ENCODE measurements at places on chromosomes 6 and 20.

- DNase-seq: no peak
These were observed 52.6 kb downstream of the GPR63 start for GRCh38 chr6:96784650-96785049.

GRCh38 chr6:33880766-33881165 is 77.0 kb upstream of the MLN start:
- DNase-seq: peak; percentile 18

DNA sequence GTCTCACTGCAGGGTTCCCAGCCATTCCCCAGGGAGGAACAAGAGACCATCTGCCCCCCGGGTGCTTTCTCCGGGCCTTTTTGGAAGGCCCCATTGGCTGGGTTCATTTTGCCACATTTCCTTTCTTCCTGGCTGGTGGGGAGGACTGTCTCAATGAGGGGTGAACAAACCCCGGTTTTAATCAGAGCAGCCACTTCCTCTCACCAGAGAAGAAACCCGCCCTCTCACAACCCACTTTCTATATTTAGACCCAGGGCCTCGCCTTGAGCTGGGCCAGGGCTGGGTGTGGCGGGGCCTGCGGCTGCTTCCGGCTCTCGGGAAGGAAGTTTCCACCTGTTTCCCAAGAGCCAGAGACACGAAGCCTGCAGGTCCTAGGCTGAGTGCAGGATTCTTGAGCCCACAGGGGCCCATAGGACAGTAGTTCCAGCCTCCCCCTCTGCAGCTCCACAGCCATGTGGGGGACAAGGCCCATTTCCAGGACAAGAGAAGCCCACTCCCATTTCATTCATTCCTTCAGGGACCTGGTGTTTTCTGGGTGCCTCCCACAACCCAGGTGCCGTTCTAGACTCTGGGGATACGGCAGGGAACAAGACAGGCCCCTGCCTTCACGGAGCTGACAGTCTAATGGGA is 41.8 kb downstream of the RBM38 start:
- peak; percentile 21 for DNase-seq

DNA sequence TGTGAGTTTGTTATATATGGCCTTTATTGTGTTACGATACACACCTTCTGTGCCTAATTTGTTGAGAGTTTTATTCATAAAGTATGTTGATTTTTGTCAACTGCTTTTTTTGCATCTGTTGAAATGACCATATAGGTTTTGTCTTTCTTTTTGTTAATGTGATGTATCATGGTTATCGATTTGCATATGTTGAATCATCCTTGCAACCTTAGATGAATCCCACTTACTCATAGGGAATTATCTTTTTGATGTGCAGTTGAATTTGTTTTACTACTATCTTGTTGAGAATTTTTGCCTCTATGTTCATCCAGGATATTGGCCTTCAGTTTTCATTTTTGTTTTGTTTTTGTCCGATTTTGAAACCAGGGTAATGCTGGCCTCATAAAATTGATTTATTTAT is 45.7 kb upstream of the TPD52L1 start:
- peak; percentile 48 for DNase-seq

DNA sequence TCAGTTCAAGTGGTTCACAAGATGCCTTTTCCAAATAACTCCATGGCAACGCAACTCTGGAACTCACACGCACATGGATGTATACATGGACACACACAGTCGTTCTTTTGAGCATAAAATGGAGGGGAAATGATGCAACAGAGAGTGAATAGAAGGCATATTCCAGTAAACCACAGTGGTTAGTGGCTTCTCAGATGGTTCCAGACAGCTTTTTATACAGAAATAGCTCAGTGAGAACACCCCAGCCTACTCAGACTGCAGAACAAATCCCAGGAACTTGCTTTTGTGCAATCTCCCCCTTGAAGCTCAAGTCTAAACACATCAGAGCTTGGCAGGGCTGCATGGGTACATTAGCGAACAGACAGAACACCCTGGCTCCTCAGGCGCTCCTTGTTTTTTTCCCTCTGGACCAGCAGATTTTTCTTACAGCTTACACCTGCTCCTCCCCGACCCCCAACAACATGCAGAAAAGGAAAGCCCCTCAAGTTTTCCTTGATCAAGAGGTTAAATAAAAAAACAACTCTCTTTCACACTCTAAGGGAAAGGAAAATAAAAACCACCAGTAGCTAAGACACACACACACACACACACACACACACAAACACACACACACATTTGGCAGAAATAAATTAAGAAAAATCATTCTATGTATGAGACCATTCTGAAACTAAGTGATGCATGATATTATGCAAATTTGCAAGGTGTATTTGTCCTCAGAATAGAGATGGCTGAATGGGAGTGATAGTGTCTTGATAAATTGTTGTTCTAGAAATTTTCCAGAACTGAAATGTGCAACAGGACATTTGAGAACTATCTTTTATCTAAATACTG is 51.2 kb upstream of the RANBP9 start:
- DNase-seq: peak; percentile 94

DNA sequence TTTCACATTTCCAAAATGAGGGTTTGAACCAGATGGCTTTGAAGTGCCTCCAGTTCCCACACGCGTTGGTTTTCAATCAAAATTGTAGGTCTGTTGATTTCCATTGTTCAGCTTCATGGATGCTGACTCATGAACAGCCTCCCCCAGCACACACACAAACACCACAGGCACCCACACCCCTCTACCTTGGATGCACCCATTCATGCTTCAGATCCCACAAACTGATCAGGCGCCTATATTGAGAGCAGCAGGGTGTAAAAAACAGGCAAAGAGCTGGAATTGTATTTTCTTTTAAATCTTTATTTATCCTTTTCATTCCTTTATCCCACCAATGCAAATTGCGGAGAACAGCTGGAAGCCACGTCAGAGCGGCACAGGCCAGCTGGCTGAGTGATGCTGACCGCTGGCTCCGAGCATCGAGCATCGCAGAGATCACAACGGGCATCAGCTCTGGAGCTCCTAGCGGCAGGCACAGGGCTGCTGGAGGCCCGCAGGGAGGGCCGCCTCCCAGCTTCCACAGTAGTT is 29.3 kb upstream of the TBC1D7 start:
- DNase-seq: peak; percentile 38

GRCh38 chr6:108804956-108805355 is 43.3 kb upstream of the ARMC2 start:
- DNase-seq: no peak

GRCh38 chr20:48381353-48382120 is 446.3 kb downstream of the PREX1 start:
- DNase-seq: no peak

GRCh38 chr6:50824552-50824951 is 5.9 kb downstream of the TFAP2B start:
- no peak for DNase-seq

- no peak for DNase-seq
These were observed 7.4 kb downstream of the HLA-F start for GRCh38 chr6:29730575-29731126.

DNA sequence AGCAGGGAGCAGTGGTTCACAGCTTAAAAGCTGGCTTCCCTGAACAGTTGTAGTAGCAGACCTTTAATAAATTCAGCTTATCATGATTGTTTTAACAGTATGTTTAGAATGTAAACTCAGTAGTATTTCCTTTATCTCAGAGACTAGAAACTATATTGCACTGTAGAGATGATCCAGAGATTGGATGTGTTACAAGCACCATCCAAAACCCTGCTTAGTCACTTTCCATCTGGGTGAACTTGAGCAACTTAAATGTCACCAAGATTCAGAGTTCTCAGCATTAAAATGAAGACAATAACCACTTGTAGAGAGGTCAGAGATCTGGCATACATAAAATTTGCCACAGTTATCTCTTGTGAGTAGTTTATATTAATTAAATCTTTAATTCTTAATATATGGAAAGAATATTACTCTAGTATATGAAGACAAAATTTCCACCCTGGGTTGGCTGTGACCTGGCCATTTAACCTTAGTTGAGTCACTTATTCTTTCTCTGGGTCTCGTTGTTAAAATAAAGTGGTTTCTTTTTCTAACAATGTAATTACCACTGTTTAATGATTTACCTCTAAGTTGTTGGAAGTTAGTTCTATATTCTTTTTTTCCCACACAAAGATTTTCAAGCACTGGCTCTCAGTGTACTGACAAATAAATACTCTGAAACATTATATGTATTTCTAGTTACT is 239.2 kb upstream of the FKBP1C start:
- no peak for DNase-seq

- DNase-seq: no peak
These were observed 21.3 kb downstream of the MLIP start for GRCh38 chr6:54132587-54132986.

GRCh38 chr6:159427771-159428170 is 258.6 kb downstream of the FNDC1 start:
- no peak for DNase-seq

GRCh38 chr20:42274986-42275385 is 656.8 kb upstream of the CHD6 start:
- no peak for DNase-seq

GRCh38 chr6:1679031-1679687 is 69.4 kb downstream of the FOXC1 start:
- DNase-seq: no peak

DNA sequence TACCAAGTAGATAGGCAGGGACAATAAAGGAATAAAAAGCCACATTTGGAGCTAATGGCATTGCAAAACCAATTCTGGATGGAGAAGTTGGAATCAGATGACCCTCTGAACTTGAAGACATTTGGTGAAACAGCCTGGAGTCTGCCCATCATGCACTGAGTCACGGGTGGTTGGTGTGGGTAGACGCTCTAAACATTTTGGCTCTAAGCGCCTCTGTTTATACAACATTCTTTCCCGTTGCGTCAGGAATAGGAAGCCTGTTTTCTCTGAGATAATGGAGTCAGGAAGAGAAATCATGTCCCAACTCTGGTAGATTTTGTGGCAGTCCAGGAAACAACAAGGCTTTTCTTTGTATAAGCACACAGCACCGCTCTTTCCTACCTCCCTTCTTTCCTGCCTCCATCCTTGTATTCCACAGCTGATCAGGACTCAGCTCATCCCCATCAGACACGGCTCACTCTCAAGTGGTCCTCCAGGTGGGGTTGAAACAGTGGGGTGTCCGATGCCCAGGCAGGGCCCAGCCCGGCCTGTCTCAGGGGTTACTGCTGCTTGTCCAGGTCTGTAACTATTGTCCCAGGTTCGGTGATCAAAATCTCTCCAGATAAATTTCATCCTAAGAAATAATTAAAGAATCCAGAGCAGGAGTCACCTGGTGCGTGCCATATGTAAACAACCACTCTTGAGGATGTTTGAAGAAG is 12.1 kb upstream of the RAMACL start:
- peak; percentile 46 for DNase-seq

- no peak for DNase-seq
These were observed 71.2 kb downstream of the ABHD12 start for GRCh38 chr20:25319241-25320034.

DNA sequence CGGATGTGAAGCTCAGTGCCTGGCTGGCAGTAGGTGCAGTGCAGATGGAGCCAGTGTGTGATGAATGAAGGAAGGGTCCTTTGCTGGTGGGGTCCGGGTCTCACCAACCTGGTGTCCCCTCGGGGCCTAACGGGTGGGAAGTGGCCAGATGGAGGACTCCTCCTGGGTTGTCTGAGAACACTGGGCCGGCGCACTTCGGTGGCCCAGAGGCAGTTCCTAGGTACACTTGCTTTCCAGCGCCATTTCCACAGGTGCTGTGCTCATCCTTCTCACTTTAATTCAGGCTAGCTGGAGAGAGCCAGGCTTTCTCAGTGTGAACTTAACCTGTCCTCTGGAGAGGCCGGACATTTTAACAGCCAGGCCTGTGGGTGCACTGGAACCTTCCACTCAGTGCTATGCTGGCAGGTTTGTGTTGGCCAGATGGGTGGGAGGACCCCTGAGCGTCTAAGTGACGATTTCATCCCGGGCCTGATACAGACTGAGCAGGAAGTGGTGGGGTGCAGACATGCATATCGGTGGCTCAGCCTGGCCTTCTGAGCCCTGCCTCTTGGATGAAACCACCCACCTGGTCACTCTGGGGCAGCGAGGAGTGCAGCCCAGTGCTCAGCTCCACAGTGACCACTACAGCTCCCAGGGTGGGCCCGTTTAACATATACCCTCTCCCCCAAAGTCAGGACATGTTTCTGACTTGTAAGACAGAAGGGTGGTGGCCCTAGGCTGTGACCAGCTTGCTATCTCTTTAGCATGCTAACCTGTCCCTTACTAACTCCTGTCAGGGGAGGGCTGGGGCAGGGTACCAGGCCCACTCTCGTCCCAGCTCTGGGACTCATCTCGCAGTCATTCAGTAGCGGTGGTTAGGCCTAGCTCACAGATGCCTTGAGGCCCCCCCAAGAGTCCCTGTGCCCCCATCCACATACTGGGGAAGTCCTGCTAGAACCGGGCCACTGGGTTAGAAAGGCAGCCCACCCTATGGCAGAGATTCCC is 8.2 kb upstream of the PYGB start:
- no peak for DNase-seq

GRCh38 chr6:145241039-145241438 is 494.3 kb downstream of the EPM2A start:
- DNase-seq: peak; percentile 80
